Fibroblast of upper back skin (primary cell): ENCODE measurements at places on chromosomes 4 and X.

DNA sequence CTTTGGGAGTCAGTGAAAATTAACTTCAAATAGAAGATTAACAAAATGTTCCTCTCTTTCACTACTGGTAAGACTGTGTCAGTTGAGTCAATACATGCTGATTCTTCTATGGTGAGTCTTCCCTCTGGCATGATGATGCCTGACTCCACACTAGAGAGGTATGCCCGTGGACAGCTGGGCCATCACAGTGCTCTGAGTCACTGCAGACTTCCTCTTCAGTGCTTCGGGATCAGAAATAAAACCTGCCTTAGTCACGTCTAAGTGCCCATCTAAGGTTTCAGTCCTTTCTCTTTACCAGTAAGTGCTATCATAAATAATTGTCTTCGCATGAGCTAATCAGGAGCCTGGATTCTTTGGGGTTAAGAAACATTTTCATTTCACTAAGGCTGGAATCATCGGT lies 1.6 kb upstream of the ASB5 start:
- peak; percentile 100 for DNase-seq

GRCh38 chrX:150536455-150537116 lies 31.8 kb upstream of the MTM1 start:
- DNase-seq = no peak

GRCh38 chrX:100946299-100946927 lies 17.7 kb upstream of the XKRX start:
- DNase-seq = no peak

DNA sequence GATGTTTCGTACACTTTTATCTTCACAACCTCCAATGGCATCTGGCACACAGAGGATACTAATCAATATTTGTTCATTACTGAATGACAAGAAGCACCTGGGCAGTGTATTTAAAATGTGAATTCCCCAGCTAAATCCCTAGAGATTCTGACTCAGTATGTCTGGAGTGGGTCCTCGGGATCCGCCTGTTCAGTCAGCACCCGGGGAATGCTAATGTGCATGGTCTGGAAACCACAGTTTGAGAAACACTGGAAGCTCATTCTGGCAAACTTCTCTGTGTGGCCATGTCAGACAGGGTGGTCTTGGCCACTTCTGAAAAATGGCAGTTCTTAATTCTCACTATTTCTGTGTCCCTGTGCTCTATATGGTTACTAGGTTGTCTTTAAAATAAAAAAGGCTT lies 138.8 kb upstream of the VCX start:
- DNase-seq = peak; percentile 21

- DNase-seq = no peak
Measured at GRCh38 chr4:176886135-176886534, 93.4 kb upstream of the VEGFC start.

GRCh38 chr4:87093443-87094123 lies 126.8 kb downstream of the KLHL8 start:
- peak; percentile 48 for DNase-seq

- DNase-seq = peak; percentile 4
Measured at GRCh38 chrX:20265726-20266681, 705 bp downstream of the RPS6KA3 start.

DNA sequence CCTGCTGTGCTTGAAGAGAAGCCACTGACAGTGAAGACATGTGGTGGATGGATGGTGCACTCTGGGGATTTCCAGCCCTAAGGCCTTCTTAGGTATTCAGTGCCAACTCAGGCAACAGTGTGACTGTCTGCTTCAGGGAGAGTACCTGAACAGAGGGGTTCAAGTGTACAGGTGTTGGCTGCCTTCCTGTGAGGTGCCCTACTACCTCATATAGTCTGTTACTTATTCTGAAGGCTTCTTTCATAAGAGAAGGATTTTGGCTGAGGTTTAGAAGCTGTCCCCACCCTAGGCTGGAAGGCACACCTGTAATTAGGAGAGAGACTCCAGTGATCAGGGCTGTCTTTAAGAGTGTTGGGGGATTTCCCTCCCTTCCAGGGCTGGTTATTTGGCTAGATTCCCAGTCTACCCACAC lies 1.8 kb downstream of the FTHL17 start:
- no peak for DNase-seq

DNA sequence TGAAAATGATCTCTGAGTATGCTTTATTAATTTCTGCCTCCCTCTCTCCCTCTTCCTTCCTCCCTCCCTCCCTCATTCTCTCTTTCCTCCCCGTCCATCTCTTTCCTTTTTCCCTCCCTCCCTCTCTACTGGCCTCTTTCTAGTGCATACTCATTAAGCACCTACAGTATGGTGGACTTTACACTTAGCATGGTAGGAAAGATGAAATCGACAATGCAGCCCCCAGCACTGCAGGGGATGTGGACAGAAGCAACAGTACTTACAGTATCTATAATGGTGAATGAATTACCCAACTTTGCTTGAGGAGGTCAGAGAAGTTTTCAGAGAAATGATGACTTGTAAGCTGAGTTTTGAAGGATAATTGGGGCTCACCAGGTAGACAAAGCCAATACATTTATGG lies 143.8 kb upstream of the RPS6KA3 start:
- no peak for DNase-seq

DNA sequence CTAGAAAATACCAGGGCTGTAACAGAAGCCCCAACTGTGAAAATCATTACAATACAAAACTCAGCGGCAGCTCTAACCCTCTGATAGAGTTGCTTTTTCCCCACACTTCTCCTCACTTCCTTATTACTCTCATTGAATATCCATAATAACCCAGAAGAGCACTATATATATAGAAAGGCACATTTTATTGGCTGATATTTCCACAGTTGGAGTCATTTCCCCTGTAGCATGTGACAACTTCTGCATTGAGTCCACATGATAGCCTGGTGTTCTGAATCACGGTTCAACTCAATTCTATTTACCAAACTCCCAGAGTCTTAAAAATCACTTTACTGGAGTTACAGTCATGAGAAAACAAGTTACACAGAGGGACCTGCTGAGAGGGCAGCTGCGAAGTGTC lies 46.6 kb upstream of the NWD2 start:
- DNase-seq = no peak

GRCh38 chr4:54945838-54946237 lies 179.6 kb downstream of the KDR start:
- DNase-seq = no peak

GRCh38 chrX:37783305-37783704 lies 3.4 kb downstream of the CYBB start:
- DNase-seq = no peak

DNA sequence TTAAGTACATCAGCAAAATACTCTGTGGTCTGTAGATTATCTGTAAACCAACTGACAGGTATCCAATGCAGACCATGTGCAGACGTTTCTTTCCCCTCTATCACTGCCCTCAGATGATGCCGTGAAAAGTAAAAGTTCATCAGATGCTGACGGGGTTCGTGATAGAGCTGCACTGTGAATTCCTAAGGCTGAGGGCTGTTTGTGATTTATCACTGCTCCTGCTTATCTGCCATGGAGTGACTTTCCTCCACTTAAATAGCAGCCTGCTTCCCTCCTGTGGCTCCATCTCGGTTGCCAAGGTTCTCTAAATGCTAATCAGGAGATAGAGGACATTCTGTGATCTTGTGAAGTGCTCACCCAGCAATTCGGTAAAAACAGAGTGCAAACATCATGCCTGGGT lies 89.3 kb upstream of the SRD5A3 start:
- no peak for DNase-seq

- no peak for DNase-seq
Measured at GRCh38 chr4:82230306-82230705, 143.5 kb downstream of the HNRNPD start.
